ENCODE measurements at places on chromosomes 4 and X.

- no peak for DNase-seq
Measured at GRCh38 chr4:129140521-129140920, 44.6 kb downstream of the C4orf33 start.

DNA sequence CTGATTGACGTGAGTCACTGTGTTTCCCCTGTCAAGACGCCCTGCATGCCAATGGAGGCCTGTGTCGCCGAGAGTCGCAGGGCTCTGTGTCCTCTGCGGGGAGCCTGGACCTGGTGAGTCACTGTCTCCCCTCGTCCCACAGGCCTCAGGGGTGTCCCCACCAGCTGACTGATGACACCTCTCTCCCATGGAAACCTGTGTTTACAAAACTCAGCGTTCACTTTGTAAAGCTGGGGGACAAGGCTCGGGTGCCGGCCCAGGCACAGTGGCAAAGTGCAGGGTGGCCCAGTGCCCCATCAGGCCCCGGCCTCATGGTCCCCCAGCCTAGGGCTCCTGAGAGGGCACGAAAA, 21.2 kb upstream of the HGFAC start:
- no peak for DNase-seq

DNA sequence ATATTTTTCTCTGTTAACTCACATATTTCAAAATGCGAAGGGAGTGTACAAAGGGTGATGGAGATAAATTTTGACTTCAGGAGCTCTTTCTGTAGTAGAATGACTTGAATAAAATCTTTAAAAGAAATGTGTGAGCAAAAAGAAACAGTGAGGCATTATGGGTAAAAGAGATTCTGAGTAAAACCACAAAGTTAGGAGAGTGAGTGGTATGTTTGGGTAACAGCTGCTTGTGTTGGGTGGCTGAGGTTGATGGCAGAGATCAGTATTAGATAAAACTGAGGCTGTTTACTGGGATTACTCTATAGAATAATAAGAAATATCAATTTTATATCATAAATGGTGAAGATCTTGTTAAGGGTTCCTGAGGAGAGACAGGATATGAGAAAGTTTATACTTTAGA, 434.2 kb upstream of the AMOT start:
- no peak for DNase-seq

- no peak for DNase-seq
Measured at GRCh38 chr4:82425478-82425877, 4.8 kb downstream of the HNRNPDL start.

DNA sequence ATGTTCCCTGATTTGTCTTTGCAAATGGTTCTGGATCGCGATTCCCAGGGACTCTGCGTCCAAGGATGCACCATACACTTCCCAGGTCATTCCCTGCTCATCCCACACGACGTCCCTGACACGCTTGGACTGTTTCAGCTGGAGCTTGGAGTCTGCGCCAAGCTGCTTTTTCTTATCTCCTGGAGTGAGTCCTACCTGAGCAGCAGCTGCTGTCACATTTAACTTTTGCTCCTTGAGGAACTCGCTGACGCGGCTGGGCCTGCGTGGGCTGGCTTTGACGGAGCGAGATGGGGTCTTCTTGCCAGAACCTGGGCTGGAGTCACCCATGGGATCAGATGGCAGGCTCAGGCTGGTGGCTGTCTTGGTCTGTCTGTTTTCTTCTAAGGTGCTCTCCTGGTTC, 59.6 kb downstream of the GPRIN3 start:
- no peak for DNase-seq

- DNase-seq: no peak
Measured at GRCh38 chr4:11149612-11150259, 279.0 kb downstream of the HS3ST1 start.

DNA sequence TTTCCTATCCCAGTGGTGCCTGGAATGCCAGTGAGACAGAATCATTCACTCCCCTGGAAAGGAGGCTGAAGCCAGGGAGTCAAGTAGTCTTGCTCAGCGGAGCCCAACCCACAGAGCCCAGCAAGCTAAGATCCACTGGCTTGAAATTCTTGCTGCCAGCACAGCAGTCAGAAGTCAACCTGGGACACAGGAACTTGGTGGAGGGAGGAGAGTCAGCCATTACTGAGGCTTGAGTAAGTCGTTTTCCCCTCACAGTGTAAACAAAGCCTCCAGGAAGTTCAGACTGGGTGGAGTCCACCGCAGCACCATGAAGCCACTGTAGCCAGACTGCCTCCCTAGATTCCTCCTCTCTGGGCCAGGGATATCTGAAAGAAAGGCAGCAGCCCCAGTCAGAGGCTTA, 283.2 kb upstream of the CPEB2 start:
- no peak for DNase-seq

DNA sequence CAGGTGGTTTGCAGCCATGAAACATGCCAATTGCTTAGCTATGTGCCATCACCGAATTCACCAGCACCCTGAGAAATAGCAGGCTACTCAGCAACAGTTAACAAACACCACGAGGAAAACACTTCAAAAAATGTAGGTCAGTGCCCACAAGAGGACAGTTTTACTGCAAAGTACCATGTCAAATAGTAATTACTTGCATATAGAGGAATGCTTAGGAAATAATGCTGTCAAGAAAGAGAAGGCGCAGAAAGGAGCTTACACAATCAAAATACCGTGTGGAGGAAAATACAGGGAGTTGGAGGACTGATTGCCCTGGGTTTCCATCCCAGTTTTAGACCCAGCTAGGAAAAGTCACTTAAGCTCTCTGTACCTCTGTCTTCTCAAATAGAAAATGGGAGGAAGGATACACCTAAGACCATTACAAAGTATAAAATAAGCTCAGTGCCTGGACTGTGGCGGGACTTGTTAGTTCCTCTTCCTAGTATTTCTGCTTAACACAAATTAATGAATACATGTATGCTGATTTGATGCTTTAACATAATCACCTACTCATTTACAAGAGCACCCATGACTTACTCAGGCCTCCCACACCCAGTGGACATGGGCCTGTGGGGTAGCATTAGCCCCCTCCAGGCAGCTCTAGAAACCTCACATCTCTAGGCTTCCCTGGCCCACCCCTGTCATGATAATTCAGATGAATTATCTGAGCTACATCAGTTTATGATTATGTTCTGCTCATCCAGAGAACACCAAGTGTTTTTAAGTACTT, 44.5 kb upstream of the IL21 start:
- no peak for DNase-seq

DNA sequence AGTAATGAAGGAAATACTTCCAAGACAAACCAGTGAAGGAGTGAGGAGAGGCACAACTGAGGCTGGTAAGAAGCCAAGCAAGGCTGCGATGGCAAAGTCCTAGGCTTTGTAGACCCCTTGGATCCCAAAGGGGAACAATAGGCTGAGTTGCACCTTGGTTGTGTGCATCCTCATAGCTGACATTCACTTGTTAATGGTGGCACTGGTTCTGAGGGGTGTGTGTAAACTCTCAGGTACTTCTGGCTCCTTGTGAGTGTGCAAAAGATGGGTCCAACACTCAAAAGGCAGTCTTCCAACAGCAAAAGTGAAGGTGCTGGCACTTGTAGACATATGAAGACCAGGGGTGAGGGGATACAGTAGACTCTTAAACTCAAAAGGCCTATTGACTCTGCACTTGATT, 60.5 kb downstream of the CCNG2 start:
- DNase-seq: no peak

DNA sequence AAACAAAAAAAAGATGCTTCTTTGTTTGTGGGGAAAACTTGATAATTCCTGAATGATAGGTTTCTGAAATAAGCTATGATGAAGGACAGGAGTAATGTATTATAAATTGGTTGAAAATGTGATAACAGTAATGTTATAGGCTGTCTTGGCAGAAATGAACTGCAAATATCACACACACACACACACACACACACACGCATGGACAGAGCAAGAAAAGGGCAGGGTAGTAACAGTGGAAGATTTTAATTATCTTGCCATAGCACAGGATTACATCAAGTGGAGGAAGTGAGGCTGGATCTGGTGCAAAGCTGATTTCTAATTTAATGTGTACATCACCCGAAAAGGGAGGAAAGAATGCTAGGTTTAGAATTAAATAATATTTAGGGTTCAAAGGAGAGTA, 97.5 kb upstream of the CXXC4 start:
- DNase-seq: no peak

GRCh38 chr4:189941005-189941450, 356 bp downstream of the FRG1 start:
- no peak for DNase-seq
